Naive thymus-derived CD4-positive, alpha-beta T cell (primary cell): ENCODE measurements at places on chromosomes 1 and 21.

DNA sequence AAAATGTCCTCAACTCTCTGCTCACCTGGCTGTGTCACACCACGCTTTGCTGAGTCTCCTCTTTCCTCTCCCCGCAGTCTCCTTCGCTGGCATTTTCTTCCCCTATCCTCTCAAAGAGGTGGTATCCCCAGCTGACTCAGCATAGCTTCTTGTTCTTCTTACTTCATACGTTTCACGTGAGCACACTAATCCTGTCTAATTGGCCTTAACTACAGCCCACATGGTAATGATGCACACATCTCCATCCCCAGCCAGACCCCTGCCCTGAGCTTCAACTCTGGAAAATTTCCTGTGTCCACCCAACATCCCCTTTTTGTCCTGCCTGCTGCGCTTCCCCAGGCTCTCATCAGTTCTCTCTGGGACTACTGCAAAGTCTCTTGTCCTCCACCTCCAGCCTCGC lies 169.8 kb downstream of the TTLL7 start:
- DNase-seq = no peak

DNA sequence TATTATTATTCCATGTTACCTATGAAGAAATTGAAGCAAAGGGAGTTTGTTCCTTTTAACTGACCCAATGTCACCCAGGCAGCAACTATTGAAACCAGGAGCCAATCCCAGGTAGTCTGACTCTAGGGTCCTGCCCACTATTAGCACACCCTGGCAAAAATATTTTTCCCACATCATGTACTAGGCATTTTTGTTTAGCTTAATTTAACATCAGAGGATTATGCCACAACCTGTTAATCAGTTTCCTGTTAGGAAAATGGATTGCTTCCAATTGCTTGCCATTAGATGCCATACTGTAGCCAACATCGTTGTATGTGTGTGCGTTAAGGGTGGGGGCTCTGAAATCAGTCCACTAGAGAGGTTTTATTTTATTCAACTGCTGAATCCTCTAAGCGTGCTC lies 281.1 kb downstream of the DNM3 start:
- no peak for DNase-seq

GRCh38 chr1:54542120-54542961 lies 5.7 kb upstream of the ACOT11 start:
- DNase-seq = peak; percentile 48

DNA sequence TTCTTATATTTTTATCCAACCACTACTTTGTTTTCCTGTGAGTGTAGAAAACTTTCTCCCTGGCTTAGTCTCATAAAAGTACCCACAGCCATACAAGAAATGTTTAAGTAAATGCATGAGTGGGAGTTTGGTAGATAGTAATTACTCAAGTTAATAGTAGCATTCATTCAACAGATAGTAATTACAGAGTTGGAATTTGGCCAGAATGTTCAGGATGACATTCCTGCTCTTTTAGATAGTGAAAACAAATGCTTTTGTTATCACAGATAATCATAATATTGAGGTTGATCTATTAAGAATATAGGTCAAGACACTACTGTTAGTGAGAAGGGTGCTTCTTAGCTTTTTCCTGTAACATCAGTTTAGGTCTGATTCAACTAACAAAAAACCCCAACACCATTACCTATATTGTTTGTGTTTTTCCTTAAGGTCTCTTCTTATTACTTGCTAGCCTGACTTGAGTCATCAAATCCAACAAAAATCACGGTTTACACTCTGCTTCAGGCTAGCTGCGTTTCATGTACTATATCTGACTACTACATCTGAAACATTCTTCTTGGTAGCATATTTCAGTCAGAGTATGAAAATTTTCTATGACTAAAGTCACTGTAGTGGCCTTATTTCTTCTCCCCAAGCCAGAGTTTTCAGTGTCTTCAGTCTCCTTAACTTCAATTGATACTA lies 163.7 kb downstream of the HS2ST1 start:
- no peak for DNase-seq

DNA sequence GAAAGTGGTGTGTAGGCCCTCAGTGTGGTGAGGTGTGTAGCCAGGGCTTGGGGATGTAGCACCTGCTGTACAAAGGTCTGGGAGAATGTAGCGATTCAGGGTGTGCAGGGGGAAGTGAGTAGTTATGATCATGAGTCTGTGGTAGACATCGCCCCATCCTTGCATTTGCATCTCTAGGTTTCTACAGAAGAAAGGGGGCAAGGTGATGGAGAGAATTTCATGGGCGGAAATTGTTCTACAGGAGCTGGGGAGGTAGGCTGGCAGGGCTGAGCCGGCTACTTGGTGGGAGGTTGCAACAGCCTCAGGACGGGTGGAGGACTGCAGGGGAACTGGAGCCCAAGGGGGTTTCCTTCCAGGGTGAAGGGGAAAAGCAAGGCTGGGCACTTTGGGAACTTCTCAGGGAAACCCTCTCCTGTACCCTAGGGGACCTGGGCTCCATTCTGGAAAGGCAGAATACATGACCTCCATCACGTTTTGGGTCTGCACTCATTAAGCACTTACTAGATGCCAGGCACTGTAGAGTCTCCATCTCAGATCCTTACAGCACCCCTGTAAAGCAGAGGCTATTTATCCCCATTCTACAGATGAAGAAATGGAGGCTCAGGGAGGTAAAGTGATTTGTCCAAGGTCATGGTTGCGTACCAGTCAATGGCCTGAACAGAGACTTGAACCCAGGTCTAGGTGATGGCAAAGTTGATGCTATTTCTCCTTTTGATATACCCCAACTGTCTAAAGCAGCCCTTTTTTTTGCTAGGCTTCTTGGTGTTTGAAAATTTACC lies 14.5 kb upstream of the TNFRSF1B start:
- no peak for DNase-seq

DNA sequence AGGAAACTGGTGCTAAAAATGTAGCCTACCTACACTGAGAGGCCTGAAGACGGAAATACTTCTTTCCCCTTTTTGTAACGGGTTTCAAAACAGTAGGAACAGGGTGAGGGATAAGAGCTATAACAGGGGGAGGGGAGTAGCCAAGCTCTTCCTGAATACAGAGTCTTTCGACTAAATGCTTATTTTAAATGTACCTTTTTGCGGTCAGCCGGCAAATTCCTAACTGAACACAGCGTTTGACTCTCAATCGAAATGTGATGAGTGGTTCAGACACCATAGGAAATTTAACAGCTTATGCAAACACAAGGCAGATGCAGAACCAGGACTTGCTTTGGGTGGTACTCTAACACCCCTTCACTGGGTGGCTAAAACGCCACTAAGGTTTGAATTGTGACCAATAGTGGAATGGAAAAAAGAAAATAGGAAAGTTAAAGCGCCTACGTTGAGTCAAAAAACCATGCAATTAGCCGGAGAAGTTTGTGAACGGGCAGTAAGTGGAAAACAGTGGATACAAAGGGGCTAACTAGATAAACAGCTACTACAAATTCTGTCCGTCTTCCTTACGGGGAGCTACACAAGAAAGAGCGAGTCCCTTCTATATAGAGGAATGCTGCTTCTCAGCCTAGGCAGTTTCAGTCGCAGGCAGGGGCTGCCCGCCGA lies 1.7 kb downstream of the EGLN1 start:
- DNase-seq = no peak

GRCh38 chr1:116451702-116452101 lies 78.7 kb downstream of the ATP1A1 start:
- no peak for DNase-seq

DNA sequence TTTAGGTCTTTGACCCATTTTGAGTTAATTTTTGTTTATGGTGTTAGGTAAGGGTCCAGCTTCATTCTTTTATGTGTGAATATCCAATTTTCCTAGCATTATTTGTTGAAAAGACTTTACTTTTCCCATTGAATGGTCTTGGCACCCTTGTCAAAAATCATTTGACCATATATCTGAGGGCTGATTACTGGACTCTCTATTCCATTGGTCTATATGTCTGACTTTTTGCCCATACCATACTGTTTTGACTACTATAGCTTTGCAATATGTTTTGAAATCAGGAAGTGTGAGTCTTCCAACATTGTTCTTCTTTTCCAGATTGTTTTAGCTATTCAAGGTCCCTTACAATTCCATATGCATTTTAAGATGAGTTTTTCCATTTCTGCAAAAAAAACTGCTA lies 11.4 kb upstream of the CCSAP start:
- DNase-seq = no peak

GRCh38 chr1:234879147-234880080 lies 249.2 kb downstream of the TOMM20 start:
- DNase-seq = no peak

DNA sequence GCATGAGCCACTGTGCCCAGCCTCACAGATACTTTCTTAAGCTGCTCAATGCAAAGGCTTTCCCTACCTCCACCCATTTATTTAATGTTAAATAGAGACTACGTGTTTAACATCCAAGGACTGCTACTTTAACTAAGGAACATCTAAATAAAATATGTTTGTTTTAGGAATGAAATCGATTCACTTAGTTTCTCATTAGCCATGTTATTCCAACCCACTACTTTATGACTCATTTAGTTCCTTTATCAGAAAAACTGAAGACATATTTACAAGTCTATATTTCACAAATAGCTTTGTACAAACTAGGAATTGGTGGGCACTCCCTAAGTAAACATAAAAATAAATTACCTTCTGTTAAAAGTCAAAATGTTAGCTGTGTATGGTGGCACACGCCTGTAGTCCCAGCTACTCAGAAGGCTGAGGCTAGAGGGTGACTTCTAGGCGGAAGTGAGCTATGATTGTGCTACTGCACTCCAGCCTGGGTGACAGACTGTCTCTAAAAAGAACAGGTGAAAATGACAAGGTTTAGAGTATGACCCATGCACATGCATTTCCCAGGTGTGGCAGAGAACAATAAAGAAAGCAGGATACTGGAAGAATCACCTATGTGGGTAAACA lies 39.9 kb upstream of the AK4 start:
- no peak for DNase-seq

DNA sequence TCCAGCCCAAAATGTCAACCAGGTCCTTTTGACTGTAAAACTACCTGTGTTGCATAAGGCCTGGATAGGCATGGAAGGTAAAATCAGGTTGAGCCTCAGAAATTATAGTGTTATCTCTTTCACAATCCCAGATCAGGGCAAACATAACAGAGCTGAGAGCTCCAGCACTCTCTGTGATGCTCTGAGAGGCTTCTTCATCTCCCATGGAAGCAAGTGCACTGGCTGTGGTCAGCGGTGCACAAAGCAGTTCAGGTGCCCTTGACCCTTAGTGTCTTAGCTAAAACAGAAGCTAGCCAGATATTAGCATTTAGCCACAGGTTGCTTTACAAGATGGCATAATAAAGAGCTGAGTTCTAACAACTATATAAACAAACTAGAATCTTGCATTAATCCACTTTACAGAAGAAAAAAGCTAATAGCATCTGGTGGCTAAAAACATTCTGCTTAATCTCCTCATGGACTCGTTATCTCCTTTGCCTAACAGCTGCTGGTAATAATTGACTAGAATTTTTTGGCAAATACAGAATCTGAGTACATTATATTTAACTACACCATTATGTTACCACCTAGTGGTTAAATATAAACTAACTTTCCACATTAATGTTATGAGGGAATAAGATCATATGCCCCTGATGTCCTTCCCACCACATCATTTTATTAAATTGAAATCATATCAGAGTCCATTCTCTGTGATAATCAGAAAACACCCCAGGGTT lies 25.6 kb upstream of the POGK start:
- DNase-seq = no peak

DNA sequence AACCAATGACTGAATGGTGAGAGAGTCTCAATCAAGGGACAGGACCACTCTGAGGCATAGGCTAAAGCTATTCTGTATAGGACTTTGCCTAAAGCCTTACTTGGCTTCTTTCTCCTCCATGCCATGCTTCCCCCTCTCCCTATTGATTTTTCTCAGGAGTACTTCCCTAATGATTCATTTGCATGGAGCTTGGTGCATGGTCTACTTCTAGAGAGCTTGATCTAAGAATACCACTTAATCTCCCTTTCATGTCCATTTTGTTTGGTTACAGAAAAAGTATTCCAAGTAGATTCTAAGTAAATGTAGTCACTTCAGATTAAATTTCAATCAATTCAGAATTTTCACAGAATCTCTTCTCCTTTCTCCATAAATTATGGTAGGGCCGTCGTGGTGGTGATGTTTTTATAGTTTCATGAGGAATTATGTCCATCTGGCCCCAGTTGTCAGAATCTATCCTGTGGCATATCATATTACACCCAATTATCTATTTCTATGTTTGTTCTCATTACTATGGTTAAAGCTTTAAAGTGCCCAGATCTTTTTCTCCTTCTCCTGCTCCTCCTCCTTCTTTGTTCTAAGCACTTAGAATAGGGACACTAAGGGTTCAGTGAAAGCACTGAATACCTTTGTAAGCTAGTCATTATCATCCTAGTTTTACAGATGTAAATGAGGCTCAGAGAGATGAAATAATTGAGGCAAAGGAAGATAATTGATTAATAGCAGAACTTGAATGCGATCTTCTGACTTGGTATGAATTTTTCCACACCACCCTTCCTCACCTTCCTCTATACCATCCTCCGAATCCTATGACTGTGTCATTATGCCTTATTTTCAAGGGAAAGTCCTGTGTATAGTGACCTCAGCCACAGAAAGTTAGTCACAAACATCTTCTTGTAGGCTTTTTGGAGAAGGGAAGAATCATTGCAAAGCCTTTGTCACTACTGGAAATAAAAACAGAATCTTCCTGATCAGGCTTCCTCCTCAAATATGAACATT lies 85.6 kb upstream of the ZRANB2 start:
- no peak for DNase-seq

GRCh38 chr1:231424950-231425805 lies 3.1 kb upstream of the EGLN1 start:
- no peak for DNase-seq

GRCh38 chr21:15730484-15731242 lies 881 bp downstream of the USP25 start:
- no peak for DNase-seq

- no peak for DNase-seq
These were observed 941 bp downstream of the RABGGTB start for GRCh38 chr1:75786901-75787493.

DNA sequence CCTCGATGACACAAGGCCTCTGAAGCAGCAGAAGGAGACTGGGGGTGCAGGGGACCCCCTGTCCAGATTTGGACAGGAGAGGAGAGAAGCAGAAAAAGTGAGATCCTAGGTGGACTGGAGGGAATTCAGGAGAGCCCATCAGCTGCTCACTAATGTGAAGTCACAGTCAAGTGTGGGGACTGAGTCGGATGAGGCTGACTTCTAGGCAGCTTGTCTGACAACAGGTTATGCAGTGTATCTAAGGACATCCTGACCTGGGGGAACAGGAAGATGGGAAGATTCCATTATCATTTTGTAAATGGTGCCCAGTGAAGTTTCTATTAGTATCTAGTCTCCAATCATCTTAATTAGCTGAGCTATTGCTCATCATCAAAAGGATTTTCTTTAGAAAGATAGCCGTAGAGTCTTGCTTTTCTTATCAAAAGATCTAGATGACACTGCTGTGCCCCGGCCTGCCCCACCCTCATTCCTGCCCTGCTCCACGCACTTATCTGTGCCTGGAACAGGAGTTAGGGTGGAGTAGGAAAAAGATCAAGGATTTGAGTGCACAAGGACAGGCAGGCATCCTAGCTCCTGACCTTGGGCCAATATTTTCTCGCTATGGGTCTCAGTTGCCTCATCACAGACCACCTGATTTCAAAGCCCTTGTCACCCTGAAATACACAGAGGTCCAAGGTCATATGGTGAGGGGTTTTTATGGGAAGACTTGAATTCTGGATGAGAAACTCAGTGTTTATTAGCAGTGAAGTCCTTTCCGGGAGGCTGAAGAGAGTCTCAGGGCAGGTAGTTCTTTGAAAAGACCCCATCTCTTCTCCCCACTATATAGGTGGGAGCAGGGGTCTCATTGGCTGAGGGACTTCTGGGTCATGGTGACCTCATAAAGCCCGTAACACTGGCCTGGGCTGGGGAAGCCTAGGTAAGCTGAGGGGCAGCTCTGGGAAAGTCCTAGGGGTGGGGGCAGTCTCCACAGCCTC lies at the start of gene MROH7:
Gene MROH7 (plus strand): TSS at position 924 of the 974 bp plus-strand sequence. CDS start 11,141 bp downstream, outside the sequence.
- DNase-seq = no peak
